ENCODE measurements at places on chromosomes 4 and X.

- no peak for DNase-seq
These were observed 21.5 kb downstream of the ARSJ start for GRCh38 chr4:113957956-113958355.

- no peak for DNase-seq
These were observed 9.8 kb upstream of the CENPU start for GRCh38 chr4:184743650-184744049.

- no peak for DNase-seq
These were observed 174.3 kb upstream of the GRID2 start for GRCh38 chr4:92129408-92129994.

- DNase-seq = no peak
These were observed 3.2 kb upstream of the GRSF1 start for GRCh38 chr4:70842761-70843435.

All from stimulated activated CD8-positive, alpha-beta memory T cell treated with anti-CD3 and anti-CD28 coated beads, Interleukin-4, amount 100 ng/mL, for 24 hours (primary cell).